ENCODE measurements at places on chromosomes 3 and 15. TPM values are rescaled to one million over a fixed set of nuclear protein-coding genes. Genes with fewer than 3 reads are reported as not detected.

GRCh38 chr15:78564743-78565096, 600 bp upstream of the CHRNA5 start:
- DNase-seq, result no peak

- DNase-seq, result no peak
Measured at GRCh38 chr3:187014417-187014864, 84.1 kb downstream of the ST6GAL1 start.

Gene PRSS50
- 0.87 TPM for polyA plus RNA-seq

Gene CCRL2
- polyA plus RNA-seq, result 0.80 TPM
